ENCODE measurements at places on chromosomes 2 and 18. TPM values are rescaled to one million over a fixed set of nuclear protein-coding genes. Genes with fewer than 3 reads are reported as not detected.

Gene CDK15
- not detected for polyA plus RNA-seq

Gene TXNL4A
- polyA plus RNA-seq = 307 TPM

Gene TMEM37
- 0.32 TPM for polyA plus RNA-seq

Gene RGPD8
- 4.3 TPM for polyA plus RNA-seq

Gene ERFE
- not detected for polyA plus RNA-seq

Gene SERPINB8
- 16.5 TPM for polyA plus RNA-seq

Gene RUFY4
- 0.64 TPM for polyA plus RNA-seq

Gene IGFBP5
- polyA plus RNA-seq = 0.03 TPM

Gene UNC80
- not detected for polyA plus RNA-seq

Gene DHRS9
- polyA plus RNA-seq = not detected

Gene KCNS3
- polyA plus RNA-seq = not detected

Gene FEV
- not detected for polyA plus RNA-seq

Gene TUBB8B
- polyA plus RNA-seq = not detected

Gene MPHOSPH10
- 46.9 TPM for polyA plus RNA-seq

Gene CDH7
- not detected for polyA plus RNA-seq

Gene SCN7A
- not detected for polyA plus RNA-seq

Gene RAB17
- not detected for polyA plus RNA-seq

Gene CYBRD1
- 39.9 TPM for polyA plus RNA-seq

Gene CCDC85A
- polyA plus RNA-seq = not detected

Gene TSPYL6
- not detected for polyA plus RNA-seq

Gene ITGA4
- polyA plus RNA-seq = 79.7 TPM

Gene CRACDL
- polyA plus RNA-seq = 0.14 TPM

Gene CAPN13
- not detected for polyA plus RNA-seq

Gene CCBE1
- not detected for polyA plus RNA-seq

Gene APCDD1
- polyA plus RNA-seq = not detected

Gene GPR35
- not detected for polyA plus RNA-seq

Gene DSG1
- polyA plus RNA-seq = 3.5 TPM

Gene ZNF804A
- polyA plus RNA-seq = 0.79 TPM

Gene TCF23
- polyA plus RNA-seq = 0.02 TPM

Gene SERPINB4
- polyA plus RNA-seq = not detected

Gene FER1L5
- polyA plus RNA-seq = not detected

Gene GAREM2
- 0.20 TPM for polyA plus RNA-seq
